ENCODE measurements at places on chromosomes 16 and 17.

DNA sequence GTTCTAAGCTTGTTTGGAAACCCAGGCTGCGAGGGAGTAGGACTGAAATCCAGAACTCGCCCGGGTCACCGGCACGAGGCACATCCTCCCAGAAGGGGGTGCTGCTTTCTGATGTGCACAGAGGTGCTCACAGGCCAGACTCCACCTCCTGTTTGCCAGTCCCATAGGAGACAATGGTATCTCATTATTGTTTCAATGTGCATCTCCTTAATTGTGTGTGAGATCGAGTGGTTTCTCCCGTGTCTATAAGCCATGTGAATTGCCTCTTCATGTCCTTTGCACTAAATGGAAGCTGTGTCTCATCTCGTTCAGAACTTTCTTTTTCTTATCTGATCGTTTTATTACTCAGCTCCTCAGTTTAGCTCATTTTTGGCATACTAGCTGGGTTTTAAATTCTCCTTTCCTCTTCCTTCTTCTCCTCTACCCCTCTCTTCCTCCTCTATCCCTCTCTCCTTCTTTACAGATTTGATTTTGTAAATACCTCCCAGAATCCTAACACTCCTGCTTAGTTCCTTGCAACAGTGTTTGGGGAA lies 32.1 kb upstream of the PRKCB start:
- DNase-seq, result no peak

- DNase-seq, result peak; percentile 57
These were observed 81.2 kb downstream of the KCNJ12 start for GRCh38 chr17:21457051-21458026.

DNA sequence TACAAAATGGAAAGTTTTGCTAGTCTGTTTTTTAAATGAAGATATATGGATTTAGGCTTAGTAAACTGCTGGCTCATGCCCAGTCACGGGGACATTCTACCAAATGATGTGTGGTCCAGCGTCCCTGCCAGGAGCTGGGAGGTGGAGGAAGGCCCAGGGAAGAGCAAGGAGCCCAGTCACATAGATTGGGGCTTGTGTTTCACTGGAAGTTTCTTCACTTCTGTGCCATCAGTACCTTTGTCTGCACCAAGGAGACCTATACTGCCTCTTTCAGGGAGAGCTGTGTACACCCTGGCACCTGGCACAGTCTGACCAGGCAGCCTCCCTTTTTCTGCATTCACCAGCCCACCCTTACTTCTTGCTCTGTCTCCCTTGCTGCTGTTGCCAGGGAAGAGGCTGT lies 32.6 kb upstream of the ERN1 start:
- DNase-seq, result no peak

DNA sequence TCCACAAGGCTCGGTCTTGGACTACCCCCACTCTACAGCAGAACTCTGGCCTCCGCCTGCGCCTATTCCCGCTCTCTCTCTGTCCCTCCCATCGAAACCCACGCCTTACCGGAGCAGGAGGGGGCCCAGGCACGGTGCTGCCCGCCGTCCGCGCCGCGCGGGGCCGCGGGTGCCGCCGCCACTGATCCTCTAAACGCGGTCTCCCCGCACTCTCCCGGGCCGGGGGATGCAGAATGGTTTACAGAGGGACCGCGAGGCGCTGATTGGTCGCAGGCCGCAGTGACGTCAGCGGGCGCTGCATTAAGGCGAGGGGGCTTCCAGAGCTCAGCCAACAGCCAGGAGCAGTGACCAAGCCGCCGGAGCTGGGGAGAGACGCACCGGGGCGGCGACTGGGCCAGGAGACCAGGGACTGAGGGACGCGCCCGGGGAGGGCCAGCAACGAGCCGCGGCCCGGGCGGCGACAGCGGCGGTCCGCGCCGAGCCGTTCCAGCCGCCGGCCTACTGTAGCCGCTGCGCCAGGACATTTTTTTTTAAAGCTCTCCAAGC lies 747 bp upstream of the LHX1 start:
- no peak for DNase-seq

DNA sequence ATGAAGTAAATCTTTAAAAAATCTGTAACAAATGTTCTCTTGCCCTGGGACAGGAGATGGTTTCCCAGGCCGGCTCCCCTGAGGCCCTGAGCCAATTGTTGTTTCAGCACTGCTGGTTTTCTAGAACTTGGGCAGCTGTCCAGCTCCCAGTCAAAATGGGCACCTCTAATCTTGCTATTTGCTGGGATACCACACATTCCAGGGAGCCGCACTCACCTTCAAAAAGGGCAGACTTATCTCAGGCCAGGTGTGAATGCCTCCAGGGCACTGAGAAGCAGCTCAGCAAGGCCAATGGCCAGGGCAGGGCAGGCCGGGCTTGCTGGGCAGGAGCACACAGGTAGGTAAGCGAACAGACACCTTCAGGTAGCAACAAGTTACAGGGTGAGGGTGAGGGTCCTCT lies 24.4 kb downstream of the TRIM16 start:
- DNase-seq, result no peak

DNA sequence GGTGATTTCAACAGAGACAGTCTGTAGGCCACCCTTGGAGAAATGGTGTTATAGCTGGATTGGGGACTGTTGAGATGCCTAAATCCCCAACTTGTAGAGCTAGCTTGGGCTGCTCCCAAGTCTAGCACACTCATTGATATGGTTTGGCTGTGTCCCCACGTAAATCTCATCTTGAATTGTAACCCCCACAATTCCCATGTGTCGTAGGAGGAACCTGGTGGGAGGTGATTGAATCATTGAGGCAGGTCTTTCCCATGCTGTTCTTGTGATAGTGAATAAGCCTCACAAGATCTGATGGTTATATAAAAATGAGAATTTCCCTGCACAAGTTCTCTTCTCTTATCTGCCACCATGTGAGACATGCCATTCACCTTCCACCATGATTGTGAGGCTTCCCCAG lies 536.0 kb downstream of the CDH13 start:
- DNase-seq, result no peak

DNA sequence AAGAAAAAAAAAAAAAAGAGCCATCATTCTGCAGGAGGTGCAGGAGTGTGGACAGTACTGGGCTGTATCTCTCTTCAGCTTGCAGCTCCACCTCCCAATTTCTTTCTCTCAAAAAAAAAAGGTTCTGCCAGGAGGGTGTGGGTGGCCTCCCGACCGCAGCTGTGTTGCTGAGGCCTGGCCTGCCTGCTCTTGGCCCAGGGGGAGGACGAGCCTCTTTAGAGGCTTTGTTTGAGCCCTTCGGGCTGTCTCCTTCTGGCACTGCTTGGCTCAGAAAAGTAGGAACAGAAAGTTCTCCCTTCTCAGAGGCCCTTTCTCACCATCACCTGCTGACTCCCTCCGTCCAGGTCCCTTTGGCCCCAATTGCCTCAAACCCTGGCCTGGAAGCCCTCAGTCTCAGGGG lies 22.2 kb upstream of the C17orf107 start:
- no peak for DNase-seq

DNA sequence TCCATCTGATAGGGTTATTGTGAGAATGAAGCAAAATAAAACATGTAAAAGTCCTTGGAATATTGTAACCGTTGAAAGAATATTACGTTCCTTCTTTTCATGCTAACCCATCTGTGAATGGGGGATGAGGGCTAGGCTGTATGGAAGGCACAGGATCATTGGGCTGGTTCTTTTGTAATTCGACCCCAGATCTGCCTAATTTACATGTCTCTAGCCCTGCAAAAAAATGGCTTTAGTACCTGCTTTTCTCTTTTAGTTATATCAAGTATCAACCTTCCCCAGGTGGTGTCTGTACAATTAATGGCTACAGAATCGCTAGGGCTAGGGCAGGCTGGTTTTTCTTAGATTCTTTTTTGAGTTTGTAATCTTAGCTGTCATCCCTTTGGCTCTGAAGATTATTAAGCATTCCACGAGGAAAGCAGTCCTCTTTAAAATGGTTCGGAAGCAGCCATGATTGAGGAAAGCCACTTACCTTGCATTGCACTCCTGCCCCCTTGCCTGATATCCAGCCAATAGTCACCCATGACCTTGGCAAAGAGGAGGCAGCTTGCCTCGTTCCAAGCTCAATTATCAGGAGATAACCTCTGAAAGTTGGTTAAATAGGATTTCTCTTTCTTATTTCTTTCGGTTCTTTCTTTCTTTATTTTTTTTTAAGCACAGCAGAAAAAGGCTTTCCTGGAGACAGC lies 153.9 kb upstream of the ZKSCAN2 start:
- no peak for DNase-seq

DNA sequence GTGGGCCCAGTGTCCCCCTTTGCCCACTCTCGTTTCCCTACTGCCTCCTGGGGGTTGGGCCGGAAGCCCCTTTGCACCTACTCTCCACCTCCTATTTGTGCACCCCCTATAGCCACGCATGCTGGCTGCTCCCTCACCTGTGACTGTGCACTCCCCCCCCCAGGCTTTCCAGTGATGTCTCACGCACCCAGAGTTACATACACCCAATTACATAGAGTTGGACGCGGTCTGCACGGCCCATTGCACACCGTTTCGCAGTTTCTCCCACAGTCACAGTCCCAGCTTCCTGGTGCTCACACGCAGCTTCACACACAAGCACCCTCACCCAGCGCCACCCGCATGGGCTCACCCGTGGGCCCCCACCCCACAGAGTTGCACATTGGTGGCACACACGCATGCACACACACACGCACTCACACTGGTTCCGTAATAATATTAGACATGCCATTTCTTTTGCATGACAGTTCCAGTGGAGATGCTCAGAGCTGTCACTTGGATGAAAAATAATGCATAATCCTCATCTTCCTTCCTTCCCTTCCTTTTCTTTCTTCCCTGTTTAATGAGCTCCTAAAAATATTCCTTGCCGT lies 21.5 kb upstream of the C1QL1 start:
- no peak for DNase-seq

DNA sequence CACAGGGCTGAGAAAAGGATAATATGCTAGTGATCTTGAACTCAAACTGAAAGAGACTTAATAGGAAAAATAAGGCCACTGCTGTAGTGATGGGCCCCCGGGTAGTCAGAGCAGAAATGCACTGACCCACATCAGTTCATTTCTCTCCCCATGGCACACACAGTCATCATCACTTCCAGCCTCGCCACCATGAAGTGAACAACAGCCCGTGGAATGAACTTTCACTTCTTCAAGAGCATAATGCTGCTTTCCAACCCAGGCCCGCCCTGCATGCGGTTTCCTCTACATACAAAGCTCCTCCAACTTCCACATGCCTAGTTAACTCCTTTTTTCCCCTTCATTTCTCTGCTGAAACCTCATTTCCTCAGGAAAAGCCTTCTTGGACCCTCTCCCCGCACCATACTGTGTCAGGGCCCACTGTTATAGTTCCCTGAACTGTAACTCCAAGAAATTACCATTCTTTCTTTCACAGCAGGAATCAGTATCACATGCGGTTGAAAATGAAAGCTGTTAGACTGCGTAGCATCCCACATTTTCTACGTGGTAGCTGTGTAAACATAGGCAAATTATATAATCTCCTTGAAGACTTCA lies 65.8 kb upstream of the SMIM36 start:
- DNase-seq, result peak; percentile 86

- DNase-seq, result no peak
These were observed 1496.5 kb upstream of the GOT2 start for GRCh38 chr16:60230666-60231065.

GRCh38 chr17:39622380-39623006 lies 4.3 kb upstream of the PPP1R1B start:
- no peak for DNase-seq

DNA sequence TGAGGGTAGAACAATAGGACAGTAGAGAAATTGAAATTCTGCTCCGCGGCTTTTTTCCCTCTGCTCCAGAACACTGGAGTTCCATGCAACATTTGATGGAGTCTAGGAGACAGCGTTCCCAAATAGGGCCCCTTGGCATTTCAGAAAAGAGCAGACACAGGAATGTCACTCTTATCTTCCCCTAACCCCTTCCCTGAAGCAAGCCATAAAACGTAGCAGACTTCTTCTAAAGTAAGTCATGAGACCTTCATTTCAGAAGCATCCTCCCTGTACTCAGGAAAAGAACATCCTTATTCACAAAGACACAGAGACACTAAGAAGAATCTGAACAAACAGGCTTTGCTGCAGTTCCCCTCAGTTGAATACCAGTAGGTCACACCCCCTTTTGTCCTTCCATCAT lies 296.1 kb upstream of the SOX9 start:
- no peak for DNase-seq

DNA sequence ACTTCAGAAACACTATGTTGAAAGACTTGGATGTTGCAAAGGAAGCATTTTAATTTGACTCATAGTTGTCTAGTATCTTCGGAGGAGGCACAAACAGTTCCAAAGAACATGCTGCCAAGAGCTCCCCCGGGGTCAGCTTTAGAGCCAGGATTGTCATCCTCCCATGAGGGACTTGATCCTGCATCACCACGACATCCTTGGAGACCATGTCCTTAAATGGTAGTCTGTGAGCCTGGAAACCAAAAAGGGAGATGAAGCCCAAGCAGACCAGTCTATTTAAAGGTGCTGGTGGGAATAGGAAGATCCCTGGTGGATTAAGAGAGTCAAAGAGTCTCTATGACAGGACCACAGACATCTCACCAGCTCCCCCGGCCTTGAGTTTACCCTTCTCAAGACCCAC lies 33.3 kb upstream of the DYNLRB2 start:
- DNase-seq, result no peak

GRCh38 chr16:54594601-54595391 lies 308.2 kb upstream of the IRX3 start:
- no peak for DNase-seq

GRCh38 chr16:87918866-87919680 lies 17.3 kb downstream of the CA5A start:
- no peak for DNase-seq

GRCh38 chr16:19284207-19284606 lies 1.3 kb upstream of the CLEC19A start:
- DNase-seq, result peak; percentile 25

DNA sequence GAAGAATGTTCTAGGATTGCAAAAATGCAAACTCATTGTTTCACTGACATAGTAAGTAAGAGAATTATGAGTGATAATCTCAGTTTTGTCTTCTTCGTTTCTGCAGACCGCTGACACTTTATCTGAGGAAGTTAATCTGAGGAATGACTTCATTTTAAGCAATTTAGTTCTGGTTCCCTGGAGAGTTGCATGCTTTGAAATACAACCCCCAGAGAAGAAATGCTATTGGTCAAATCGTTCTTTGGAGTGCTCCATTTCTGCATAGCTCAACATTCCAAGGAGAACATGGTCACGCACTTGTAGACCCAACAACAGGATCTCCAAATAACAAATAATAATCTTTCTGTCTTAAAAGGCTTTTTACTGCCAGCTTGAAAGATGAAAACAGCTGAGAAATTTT lies 427.1 kb downstream of the GRIN2A start:
- no peak for DNase-seq

- no peak for DNase-seq
These were observed at the start of gene RAP1GAP2 for GRCh38 chr17:2796164-2797125. RAP1GAP2 (plus strand) TSS chr17:2796438; CDS start chr17:2796528, 90 bp downstream.

- no peak for DNase-seq
These were observed 740 bp downstream of the AATF start for GRCh38 chr17:36949461-36949927.

GRCh38 chr17:48609759-48610281 lies 997 bp downstream of the HOXB7 start:
- DNase-seq, result no peak
